Stimulated activated CD8-positive, alpha-beta memory T cell treated with anti-CD3 and anti-CD28 coated beads, Interleukin-7, amount 100 ng/mL, for 24 hours (primary cell): ENCODE measurements at places on chromosomes 16 and 17.

DNA sequence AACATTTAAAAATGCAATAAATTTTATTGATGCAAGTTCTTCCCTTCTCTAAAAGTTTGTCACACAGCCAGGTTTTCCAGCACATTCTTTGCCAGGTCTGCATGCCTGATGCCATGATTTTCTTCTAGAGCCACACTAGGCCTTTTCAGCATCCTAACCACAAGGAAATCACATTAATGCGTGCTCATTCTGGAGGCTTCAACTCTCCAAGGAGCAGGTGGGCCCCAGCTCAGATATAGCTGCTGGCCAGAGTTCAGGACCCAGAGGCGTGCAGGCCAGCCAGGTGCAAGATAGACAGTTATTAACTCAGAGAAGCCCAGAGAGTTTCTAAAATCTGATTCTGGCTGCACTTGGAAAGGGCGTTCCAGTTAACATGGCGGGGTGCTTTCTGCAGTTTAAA lies 124.5 kb upstream of the MAF start:
- no peak for DNase-seq

DNA sequence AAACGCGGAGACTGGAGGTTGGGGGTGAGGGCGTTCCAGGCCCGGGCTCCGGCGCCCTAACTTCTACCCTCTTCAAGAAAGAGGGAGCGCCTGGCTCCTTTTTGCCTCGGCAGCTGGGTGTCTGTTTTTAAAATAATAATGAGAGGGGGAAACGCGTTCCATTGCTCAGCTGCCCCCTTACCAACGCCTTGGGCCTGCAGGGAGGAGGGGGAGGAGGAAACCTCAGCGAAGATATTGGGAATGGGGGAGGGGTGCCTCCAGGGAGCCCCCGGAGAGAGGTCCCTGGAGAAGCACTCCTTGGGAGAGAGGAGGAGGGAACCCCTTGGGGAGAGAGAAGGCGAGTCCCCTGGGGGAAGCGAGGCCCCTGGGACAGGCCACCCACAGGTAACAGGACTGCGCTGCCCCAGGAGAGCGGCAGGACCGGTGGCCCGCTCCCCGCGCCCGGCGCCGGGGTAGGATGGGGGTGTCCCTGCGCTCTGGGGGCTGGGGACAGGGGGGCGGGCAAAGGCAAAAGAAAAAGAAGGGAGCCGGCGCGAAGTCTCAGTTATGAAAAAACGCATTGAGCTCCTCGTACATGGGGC lies 2.7 kb downstream of the NEUROD2 start:
- DNase-seq, result no peak

- no peak for DNase-seq
Observed at GRCh38 chr17:12509801-12510200, 155.9 kb upstream of the MYOCD start.

DNA sequence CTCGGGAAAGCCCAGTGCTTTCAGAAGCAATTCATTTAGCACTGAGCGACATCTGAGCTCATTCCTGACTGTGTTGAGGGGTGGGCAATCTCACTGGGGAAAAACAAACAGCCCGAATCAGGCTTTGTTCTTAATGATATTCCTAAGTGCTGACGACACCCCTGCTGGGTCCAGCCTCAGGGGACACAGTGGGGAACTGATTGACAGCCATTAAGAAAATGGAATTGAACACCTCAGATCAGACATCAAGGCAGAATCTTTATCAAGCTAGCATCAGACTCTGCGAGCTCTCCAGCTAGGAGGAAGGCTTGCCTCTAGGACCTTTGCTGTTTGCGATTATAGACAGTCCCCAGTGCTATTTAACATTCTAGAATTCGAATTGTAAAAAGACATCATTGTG lies 22.5 kb upstream of the LYRM9 start:
- no peak for DNase-seq

DNA sequence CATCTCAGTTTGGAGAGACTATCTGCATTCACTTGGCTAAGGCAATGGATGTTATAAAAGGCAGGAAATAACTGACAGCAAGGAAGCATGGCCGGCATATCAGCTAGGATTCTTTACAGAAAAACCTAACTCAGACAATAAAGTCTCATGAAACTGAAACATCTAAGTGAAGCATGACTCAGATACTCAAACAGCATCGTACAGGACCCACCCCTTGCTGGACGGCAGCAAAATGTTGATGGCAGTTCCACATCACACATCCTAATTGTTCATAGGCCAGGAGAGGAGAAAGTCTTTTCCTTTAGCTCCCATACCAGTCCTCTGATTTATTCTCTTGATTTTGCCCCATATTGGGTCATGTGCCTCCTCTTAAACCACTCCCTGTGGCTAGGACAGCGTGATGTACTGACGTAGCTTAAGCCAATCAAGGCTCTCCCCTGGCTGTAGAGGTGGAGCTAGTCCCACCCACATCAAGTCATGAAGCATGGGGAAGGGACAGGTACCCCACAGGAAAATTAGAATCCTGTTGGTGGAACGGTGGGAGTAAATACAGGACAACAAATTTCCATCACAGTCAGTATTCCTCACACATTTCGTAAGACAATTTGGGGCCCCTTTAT lies 178.9 kb downstream of the IRX3 start:
- DNase-seq, result no peak

GRCh38 chr16:53988136-53988535 lies 284.2 kb downstream of the FTO start:
- no peak for DNase-seq

GRCh38 chr16:46976550-46976949 lies 3.1 kb upstream of the DNAJA2 start:
- DNase-seq, result no peak

DNA sequence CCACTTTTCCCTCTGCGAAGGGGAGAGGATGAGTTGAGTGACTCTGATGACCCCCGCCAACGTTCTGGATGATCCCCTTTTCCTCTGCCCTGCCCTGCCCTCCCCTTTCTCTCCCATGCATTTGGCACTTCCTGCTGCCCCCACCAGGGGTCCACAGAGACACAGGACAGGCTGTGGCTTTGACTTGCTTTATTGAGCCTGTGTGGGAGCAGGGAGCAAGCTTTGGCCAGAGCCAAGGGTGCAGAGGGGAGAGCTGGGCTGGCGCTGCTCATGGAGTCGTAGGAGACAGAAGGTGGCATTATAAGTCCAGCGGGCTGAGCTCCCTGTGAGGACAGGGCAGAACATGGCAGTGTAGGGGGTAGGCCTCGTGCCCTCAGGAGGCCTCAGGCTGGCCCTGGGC lies 1.6 kb downstream of the PPY start:
- no peak for DNase-seq

DNA sequence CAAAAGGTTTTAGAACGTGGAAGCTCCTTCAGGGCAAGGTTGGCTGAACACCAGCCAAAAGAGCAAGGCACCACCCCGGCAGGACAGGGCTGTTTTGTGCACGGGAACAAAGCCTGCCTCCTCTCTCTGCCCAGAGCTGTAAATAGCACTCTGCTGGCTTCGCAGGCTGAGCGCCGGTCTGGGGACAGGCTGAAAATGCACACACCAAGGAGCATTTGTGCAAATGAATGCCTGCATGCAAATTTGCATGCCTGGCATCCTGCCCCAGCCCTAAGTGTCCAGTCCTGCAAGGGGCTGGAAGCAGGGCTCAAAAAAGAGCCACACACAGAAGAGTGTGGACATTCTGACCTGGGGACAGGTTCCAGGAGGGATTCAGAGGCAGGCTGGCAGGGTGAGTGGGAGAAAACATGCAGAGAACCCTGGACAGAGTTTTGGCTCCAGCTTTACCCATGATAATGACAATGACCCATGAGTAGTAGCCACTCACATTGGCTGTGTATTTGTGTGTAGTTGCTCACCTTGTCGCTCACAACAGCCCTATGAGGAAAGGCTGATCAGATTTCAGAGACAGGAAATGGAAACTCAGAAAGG lies 11.7 kb downstream of the ABAT start:
- DNase-seq, result no peak

- no peak for DNase-seq
Observed at GRCh38 chr17:57363998-57364643, 107.8 kb downstream of the MSI2 start.

DNA sequence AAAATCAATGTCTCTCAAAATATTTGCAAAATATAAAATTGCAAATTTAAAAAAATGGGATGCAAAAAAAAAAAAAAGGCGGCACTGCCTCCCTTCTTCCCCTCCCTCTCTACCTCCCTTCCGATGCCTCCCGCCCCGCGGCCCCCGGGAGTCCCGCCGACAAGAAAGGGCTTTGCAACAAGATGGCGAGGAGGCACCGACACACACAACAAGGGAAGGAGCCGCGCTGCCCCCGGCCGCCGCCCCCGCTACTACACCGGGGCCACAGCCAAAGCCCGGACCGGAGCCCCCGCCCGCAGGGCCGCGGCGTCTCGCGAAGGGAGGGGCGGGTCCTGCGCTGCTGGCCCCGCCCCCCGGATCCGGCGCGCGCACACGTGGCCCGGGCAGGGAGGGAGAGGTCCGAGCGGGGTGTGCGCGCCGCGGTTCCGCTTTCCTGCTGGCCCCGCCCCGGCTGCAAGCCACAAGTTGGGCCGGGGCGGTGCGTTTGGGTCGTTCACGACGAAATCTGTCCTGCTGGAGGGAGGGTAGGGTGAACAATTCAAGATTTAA lies at the start of gene MNT:
Gene MNT (minus strand): TSS at position 184 of the 549 bp plus-strand sequence. CDS start 348 bp downstream, outside the sequence.
- DNase-seq, result peak; percentile 81
